Activated gamma-delta T cell treated with anti-CD3 and anti-CD28 coated beads, Interleukin-2, amount 50 U/mL, for 16 hours (primary cell): ENCODE measurements at places on chromosomes 1 and 21.

- no peak for DNase-seq
Measured at GRCh38 chr1:173682184-173682583, 12.5 kb upstream of the ANKRD45 start.

DNA sequence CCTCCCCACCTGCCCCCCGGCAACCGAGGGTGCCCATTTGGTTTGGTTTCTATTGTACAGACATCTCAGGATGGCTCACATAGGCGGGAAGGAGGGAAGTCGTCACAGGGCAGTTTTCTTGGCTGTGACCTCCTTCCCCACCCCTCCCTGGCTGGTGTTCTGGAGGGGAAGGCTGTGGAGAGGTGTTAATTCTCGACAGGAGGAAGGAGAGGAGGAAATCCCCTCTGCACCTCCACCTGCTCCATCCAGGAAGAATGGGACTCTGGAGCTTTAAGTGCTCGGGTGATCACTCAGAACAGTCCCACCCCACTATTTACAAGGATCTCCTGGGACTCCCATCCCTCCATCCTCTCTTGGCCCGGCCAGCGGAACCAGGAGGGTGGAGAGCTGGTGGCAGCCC lies 7.6 kb downstream of the MEX3A start:
- no peak for DNase-seq

DNA sequence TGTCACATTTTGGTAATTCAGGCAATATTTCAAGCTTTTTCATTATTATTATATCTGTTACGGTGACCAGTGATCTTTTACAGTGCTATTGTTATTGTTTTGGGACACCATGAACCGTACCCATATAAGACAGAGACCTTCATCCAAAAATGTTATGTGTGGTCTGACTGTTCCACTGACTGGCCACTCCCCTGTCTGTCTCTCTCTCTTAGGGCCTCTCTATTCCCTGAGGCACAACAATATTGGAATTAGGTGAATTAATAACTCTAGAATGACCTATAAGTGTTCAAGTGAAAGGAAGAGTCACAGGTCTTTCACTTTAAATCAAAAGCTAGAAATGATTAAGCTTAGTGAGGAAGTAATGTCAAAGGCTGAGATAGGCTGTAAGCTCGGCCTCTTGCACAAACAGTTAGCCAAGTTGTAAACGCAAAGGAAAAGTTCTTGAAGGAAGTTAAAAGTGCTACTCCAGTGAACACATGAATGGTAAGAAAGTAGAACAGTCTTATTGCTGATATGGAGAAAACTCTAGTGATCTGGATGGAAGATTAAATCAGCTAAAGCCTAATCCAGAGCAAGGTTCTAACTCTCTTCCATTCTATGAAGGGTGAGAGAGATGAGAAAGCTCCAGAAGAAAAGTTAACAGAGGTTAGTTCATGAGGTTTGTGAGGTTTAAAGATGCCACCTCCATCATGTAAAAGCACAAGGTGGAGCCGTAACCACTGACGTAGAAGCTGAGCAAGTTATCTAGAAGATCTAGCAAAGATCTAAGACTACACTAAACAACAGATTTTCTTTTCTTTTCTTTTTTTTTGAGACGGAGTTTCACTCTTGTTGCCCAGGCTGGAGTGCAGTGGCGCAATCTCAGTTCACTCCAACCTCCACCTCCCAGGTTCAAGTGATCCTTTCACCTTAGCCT lies 19.7 kb upstream of the DIPK1A start:
- no peak for DNase-seq

GRCh38 chr1:180386745-180387367 lies 115.5 kb downstream of the ACBD6 start:
- DNase-seq = no peak

GRCh38 chr1:170134521-170134920 lies 11.2 kb upstream of the NTMT2 start:
- DNase-seq = no peak

GRCh38 chr1:179303200-179303785 lies 9.7 kb downstream of the SOAT1 start:
- DNase-seq = no peak

DNA sequence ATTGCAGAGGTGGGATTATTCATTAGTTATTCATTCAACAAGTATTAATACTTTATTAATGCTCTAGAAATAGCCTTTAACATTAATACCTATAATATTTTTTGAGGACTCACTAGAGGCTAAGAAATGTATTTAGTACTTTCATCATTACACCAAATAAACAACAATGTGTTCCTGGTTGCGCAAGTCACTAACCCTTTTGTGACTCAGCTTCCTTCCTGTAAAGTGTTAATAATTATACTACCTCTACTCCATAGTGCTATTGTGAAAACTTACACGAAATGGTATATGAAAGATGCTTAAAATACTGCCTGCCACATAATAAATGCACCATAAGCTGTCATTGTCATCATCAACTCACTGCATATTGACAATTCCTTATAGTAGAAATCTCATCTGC lies 431.0 kb downstream of the DPYD start:
- DNase-seq = no peak

GRCh38 chr1:160978510-160978927 lies 23.9 kb upstream of the ITLN2 start:
- DNase-seq = no peak

DNA sequence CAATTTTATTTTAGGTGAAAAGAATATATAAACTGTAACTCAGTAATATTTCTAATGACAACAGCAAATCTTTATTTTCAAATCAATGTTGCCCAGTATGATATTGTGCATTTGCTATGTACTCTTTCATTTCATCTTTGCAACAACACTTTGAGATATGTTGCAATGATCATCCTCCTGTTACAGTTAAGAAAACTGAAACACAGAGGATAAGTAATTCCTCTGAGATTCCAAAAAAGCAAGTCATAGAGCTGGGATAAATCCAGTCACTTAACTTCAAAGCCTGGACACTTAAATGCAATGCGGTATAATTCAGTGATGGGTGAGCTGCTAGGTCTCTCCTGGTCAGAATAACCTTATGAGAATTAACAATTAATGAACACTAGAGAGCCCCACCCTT lies 48.6 kb upstream of the EXO1 start:
- DNase-seq = no peak

DNA sequence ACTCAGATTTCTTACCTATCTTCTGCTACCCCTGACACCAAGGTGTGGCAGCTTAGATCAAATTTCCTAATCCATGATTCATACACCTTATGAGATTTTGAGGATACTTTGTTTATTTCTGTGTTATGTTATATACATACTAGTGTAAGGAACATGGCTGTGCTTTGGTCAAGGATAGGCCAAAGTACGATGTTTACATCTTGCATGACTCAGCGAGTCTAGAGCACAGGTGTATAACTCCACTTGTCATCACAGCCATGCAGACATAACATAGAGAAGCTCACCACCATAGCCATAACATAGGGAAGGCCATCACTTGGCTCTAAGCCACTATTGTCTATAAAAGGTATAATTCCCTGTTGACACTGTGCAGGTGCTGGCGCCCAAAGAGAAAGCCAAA lies 61.2 kb downstream of the GBP6 start:
- DNase-seq = no peak

DNA sequence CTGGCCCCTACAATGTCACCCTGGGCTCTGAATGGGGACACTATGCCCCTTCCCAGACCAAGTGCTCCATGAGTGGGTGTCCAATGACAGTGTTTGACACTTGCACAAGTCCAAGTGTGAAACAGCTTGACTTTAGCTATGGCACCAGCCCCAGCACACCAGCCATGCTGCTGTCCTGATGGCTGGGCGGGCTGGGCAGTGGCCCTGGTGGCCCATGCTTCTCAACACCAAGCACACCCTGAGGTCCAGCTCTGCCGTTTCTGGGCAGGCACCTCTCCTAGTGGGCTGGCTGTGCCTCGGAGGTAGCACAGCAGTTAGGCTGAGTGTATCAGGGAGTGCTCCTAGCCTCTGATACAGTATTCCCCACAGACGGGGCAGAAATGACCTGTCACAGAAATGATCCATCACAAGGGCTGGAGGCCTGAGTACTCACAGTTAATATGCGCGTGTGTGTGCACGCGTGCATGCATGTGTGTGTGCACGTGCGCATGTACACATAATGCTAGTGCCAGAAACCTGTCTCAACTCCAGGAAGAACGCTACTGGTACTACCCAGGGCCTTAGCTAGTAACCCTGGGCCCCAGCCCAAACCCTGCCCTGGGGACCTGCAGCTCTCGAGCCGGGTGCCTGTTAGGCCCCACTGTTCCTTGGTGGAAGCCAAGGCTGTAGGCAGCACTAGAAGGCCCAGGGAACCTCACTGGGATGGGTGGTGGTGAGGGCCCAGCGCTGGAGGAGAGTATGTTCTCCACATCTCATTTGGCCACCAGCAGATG lies 134.0 kb downstream of the DMRTB1 start:
- no peak for DNase-seq

GRCh38 chr1:241637046-241637590 lies 3.1 kb downstream of the CHML start:
- DNase-seq = no peak

DNA sequence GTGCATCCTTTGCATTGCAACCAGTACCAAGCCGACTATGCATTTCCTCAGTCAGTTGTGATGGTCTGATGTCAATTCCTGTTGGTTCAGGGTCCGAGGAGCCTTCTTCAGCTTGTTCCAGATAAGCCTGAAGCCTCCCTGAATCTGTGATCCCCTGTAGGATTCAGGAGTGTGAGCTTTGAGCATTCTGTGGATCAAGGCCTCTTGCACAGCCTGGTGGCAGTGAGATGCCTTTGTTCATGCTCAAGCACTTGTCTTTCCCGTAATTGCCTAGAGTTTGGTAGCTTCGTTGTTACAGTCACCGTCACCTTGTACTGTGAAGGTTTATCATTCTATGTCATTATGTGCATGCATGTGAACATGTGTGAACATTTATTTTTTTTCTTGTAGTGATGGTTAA lies 103.5 kb downstream of the PBX1 start:
- DNase-seq = no peak

- no peak for DNase-seq
Measured at GRCh38 chr1:218611916-218612585, 266.9 kb downstream of the TGFB2 start.

GRCh38 chr1:24154215-24154614 lies 11.3 kb upstream of the IL22RA1 start:
- no peak for DNase-seq

DNA sequence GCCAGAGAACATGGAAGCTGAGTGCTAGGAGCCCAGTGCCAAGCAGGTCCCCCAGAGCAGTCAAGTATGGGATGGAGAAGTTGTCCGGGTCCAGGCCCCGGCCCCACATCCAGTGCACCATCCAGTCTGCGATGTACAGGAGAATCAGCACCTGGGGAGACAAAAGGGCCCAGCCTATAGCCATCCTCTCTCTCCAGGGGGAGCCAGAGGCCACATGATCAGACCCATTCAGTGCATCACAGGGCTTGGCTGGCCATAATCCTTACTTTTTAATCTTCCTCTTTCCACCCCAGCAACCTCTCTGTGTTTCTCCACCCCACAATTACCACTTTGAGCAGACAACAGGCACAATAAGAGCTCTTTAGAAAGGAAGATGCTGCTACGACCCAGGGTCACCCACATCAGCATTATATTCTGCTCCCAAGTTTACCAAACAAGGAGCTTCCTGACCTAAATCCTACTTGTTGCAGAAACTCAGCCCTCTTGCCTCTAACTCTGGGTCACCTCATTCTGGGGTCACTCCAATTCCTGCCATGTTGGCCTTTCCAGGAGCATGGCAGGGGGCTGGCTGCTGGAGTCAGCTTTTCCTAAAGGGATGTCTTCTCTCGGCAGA lies 16.4 kb upstream of the RAB29 start:
- DNase-seq = peak; percentile 32

GRCh38 chr1:176119549-176119948 lies 87.5 kb downstream of the COP1 start:
- no peak for DNase-seq

DNA sequence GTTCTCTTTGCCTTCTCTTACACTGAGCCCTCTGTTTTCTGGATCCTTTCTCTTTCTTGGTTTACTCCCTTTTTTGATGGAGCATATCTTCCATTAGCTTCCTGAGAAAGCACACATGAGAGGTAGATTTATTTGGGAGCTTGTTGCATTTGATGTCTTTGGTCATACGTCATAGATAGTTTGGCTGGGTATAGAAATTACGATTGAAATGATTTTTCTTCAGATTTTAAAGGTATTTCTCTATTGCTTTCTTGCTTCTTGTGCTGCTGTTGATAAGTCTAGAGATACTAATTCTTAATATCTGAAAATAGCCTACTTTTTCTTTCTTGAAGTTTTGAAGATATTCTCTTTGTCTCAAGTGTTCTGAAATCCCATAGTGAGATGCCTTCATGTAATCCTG lies 45.3 kb upstream of the RUNX3 start:
- no peak for DNase-seq

- no peak for DNase-seq
Measured at GRCh38 chr1:109705411-109705810, 6.6 kb upstream of the GSTM5 start.

DNA sequence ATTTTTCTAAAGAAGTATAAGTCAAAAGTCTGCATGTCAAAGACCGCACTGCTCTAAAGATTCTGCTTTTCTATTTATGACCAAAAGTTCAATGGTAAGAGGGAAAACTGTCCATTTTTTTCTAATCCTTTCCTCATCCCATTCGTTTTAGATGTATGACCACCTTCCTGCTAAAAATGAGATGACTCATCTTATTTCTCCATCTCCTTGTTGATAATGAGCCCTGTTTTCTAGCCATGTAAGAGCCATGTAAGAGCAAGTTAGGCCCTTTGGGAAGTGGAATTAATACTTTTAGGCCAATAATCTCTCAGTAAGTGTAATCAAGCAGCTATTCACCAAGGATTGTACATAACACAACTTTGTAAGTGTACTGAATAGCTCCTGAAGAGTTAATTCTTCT lies 475.6 kb upstream of the B3GALT2 start:
- DNase-seq = no peak

GRCh38 chr1:28877132-28877781 lies 37.1 kb upstream of the EPB41 start:
- DNase-seq = peak; percentile 57

- no peak for DNase-seq
Measured at GRCh38 chr1:36148821-36149236, 457 bp downstream of the TRAPPC3 start.

DNA sequence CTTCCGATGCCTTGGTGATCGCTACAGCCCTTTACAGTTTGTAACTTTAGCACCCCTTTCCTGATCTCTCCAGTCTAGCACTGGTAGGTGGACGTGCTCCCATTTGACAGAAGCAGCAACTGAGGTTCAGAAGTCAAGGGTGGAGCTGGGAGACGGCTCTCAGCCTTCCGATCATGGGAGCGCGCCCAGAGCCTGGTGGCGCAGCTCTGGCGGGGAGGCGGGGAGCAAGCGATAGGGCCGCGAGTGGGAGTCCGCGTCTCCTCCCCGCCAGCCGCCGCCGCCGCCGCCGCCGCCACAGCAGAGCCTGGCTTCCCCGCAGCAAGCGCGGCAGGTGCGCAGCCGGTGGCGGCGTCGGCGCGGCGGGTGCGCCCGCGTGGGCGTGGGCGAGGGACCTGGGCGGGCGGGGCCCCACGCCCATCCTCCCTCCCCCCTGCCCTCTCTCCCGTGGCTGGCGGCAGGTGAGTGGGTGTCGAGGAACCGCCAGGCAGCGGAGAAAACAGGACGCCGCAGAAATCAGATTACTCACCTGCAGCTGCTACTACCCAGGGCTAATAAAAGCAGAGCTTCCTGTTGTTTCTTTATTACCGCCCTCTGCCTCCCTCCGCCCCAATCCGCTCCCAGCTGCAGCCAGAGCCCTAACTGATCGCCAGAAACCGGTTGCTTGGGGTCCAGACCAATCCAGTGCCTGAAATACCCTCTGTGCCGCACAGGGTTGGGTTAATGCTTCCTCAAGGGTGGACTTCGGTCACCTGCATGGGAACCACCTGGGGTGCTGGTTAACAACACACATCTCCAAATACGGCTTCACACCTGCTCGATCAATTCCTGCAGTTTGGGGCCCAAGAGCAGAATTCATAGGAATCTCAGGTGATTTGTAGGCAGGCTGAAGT lies 60.2 kb upstream of the ID3 start:
- peak; percentile 76 for DNase-seq
